HCEC 1CT (cell line): ENCODE measurements at places on chromosomes 11 and 22.
A peak's percentile ranks its signal among the peaks of the same experiment; 100 is the strongest.

DNA sequence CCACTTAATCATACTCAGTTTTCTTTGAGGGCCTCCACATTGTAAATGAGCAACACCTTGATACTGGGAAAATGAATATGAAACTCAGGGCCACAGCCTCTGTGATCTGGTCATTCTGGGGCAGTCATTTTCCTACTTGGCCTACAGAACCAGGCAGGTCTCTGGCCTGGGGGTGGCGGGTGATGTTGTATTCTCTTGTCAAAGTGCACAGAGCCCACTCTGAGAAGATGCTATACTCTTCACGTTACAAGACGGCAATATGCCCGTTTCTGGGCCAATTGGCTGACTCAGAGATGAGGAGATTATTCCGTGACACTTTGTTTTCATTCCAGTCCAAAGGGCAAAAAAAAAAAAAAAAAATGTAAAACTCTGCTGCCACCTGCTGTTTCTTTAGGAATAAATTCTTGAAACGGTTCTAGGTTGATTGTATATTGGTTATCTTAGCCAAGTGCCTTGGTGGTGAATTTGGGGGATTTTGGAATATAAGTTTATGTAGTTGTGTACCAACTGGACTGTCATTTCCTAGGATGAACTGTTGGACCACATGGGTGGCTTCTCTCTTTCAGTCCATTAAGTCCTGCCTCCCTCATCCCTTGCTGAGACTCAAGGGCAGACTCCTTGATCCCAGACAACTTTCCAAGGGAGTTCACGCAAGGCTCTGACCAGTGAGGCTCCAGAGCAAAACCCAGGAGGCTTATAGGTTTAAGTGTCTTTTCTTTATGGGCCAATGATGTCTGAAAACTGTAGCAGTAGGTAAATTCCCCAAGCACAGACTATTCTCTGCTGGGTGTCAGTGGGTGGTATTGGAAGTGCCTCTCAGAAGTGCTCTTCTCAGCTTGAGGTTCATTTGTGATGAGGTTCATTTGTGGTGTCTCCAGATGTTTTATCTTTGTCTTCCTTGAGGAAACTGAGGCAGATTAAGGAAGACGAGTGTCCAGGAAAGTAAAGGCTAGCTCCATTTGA lies 18.2 kb downstream of the ADM start:
- DNase-seq, result peak; percentile 88

DNA sequence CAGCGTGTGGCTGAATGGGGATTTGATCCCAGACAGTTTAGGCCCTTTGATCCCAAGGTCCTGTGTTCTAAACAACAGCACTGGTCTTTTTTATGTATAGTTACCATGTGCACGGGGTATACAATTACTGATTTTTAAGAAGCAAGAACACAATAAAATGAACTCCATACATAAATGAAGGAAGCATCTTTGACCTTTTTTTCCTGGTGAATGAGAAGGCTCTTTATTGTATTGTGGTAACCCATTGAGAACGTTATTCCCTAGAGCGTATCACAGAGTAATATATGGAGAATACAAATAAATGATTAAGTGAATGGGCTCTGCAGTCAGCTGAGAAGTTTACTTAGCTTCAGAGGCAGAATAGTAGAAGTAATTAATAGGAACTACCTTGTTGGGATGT lies 563.6 kb downstream of the NTM start:
- no peak for DNase-seq

DNA sequence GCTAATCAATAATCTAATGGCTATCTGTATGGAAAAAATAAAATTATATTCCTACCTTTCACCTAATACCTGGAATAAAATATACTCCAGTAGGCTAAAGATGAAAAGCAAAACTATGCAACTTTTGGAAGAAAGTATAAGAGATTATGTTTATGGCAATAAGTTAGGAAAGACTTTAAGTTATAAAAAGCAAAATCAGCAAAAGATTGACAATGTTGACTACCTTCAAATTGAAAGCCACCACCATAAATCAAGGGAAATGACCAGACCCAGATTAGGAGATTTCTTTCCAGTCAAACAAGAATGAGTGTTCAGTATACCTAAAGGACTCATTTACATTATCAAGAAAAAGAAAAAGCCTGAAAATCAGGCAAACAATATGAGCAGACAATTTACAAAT lies 159.1 kb upstream of the ZBED5 start:
- no peak for DNase-seq

DNA sequence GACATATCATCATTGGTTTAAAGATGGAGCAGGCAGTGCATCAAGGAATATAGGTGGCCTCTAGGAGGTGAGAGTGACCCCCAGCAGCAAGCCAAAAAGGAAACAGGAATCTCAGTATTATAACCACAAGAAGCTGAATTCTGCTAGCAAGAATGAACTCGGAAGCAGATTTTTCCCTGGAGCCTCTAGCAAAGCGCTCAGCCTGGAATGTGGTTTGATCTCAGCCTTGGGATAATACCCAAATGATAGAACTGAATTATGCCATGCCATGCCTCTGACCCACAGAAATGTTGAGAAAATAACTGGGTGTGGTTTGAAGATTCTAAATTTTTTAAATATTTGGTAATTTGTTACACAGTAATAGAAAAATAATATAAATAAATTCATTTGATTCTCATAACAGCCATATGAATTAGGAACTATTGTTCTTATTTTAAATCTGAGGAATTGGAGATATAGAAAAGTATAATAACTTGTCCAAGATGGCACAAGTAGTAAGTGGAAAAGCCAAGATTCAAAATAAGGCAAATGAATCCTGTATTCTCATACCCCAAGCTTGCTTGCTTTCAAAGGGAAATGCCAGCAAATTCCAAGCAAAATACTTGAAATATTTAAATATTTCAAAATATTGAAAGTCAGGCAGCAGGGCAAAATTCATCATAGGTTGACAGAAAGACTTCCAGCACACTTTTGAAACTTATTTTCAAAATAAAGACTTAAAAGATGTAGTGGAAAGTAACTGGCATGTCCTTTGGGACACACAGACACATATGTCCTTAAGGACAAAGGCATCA lies 567.4 kb downstream of the KCNA4 start:
- no peak for DNase-seq

GRCh38 chr22:19407649-19408606 lies 23.6 kb downstream of the HIRA start:
- no peak for DNase-seq

GRCh38 chr11:75558939-75559843 lies 2.9 kb upstream of the SERPINH1 start:
- peak; percentile 71 for DNase-seq

- peak; percentile 88 for DNase-seq
Observed at GRCh38 chr11:66343176-66343575, 1.7 kb downstream of the BRMS1 start.
